DND-41 (cell line): ENCODE measurements at places on chromosomes 7 and 10.

GRCh38 chr7:31439165-31439564 is 74.7 kb upstream of the ITPRID1 start:
- no peak for DNase-seq

- DNase-seq, result no peak
Measured at GRCh38 chr10:46270086-46270811, 16.5 kb upstream of the ANTXRL start.

DNA sequence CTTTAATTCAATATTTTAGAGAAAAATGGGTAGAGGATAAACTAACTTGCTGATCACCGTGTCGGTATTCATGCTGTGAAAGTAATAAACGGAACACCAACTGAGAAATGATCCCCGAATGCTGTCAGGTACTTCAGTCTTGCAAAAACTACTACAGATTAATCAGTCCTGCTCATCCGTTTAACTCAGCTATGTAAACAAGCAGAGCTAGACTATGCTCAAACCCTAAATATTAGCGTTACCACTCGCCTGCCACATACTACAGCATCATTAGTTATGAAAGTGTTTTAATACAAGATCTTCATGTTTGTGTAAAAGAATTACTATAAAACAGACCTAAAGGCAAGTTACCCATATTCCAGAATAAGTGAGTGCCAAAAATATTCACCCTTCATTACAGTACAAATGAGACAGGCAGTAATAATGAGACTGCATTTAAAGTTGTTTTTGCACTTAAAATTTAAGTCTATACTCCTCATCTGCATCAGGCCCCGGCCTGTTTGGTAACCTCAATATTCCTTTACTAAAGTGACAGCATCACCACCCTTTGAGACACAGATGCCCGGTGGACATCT is 952 bp downstream of the DNMBP start:
- no peak for DNase-seq

DNA sequence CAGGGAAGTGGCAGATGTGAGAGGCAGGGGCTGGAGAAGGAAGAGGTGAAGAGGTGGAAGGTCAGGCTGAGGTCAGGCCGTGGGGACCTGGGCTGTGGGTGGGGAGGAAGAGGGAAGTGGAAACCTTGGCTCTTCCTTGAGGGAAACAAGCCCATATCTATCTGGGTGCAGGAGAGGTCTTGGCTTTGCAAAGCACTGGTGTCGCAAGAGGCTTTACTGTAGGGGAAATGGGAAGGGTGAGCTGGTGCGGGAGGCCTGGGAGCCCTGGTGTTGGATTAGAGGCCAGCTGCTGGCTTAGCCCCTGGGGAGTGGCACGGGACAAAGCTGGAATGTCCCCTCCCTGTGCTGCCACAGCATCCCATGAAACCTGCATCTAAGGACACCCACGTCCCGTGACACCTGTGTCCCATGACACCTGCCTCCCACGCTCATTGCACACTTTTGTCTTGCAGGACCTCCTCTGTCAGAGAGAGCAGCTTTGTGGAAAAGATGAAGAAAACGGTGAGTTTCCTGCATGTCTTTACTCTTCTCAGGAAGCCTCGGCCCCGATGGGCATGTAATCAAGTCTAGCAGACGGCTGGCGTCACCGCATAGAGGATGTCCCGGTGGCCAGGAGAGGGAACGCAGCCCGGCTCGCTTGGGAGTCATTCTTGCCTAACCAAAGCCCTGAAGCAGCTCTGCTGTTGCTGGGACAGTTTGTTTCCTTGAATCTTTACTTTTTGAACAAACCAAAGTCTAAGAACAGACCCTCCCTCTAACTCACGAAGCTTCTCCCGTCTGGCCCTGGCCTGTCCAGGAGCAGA is 22.2 kb downstream of the TMEM120A start:
- no peak for DNase-seq

DNA sequence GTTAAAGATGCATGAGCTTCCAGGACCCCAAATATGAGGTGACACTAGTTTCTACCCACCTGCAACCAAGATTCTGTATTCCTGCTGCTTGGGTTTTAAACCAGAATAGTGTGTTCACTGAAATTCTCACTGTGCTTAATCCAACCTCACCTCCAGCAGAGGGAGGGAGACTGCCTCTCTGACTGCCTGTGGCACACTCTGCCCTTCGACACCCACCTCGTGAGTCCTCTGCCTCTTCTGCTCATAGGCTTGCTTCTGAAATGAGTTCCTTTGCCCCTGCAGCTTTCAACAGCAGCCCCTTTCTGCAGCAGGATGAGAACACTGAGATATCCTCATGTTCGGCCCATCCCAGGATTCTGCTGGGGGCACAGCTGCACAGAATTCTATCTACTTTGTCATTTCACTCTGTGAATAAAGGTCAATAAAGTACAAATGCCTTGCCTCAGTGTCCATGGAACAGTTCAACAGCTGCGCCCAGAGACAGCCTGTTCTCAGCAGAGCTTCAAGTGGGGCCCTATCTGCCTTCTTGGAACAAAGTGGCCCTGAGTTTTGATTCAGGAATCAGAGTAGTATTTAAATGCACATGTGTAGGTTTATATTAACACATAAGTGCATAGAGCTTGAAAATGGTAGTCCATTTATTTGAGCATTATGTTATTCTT is 632.5 kb downstream of the TNS3 start:
- no peak for DNase-seq

DNA sequence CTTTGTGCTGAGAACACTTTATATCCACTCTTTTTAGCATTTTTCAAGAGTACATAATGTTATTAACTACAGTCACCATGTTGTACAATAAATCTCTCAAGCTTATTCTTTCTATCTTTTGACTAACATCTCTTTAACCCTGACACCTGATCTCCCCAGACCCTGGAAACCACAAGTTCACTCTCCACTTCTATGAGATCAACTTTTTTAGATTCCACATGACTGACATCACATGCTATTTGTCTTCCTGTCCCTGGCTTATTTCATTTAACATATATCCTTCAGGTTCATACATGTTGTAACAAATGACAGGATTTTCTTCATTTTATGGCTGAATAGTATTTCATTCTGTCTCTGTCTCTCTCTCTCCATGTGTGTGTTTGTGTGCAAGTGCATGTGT is 15.5 kb downstream of the SLC13A1 start:
- no peak for DNase-seq

DNA sequence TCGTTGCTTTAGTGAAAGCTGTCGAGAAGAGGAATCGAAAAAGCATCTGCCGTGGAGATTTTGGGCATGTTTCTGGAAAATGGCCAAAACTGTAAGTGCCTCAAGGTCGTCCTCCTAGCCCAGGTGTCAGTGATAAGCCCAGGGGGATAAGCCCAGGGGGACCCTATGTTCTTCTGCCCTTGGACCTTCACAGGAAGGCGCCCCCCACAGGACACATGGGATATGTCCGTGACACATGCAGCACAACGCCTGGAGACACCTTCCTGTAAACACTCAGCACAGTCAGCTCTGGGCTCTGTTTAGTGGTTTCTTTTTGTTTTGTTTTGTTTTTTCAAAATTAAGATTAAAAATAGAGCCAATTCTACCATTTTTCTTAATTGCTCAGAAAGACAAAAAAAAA is 272.7 kb downstream of the KLF6 start:
- DNase-seq, result no peak

GRCh38 chr7:1103009-1103788 is 15.3 kb downstream of the GPER1 start:
- DNase-seq, result no peak

- DNase-seq, result no peak
Measured at GRCh38 chr10:49008505-49009198, 69.0 kb upstream of the LRRC18 start.

DNA sequence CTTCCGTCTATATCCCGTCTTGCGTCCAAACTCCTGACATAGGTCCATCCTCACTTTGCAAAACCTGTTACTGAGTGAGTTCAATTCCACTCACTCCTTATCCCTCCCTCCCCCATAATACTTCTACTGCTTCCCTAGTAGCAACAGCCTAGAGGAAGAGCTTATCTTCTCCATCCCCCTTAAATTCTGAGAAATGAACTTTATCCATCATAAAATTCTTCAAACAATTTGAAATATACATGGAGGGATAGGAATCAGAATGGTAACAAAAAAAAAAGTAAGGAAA is 27.6 kb downstream of the SEMA3C start:
- DNase-seq, result no peak

DNA sequence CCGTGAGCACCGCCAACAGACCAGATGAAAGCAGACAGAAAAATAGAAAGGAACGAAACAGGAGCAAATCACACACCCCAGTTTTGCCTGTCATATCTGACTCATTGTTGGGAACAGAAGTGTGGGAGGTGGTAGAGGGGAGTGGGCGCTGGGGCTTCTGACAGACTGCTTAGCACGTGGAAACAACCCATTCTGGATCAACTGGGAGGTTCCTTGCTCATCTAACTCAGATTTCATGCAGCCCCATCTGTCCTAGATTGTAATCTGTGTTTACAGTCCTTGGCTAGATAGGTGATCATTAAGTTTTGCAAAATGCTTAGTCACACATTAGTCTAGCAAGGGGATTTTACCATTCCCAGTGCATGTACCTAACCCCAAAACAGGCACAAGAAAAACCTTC is 154.1 kb downstream of the NRP1 start:
- DNase-seq, result no peak

- DNase-seq, result no peak
Measured at GRCh38 chr10:111579473-111579872, 502.6 kb downstream of the ADRA2A start.

DNA sequence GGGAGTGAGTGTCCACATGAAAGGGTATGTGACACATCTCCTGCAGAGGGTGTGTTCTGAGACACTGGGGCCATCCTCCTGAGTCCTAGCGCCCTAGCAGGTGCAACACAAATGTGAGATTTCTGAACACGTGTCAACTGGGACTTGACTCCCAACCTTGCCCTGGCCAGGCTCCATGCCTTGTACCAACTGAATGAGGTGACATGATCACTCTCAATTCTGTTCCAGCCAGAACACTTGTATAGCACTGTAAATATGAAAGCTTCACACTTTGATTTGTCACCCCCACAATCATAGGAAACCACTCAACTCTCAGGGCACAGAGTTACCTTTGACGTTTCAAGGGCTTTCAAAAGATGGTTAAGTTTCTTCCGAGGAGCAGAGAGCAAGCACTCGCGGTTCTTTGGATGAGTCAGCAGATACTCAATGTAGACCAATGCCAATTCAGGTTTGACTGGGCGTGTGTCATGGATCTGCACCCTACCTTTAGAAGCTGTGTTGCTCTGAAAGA is 48.6 kb downstream of the NCAPG2 start:
- DNase-seq, result no peak

GRCh38 chr10:75228278-75228677 is 7.5 kb downstream of the COMTD1 start:
- DNase-seq, result no peak

DNA sequence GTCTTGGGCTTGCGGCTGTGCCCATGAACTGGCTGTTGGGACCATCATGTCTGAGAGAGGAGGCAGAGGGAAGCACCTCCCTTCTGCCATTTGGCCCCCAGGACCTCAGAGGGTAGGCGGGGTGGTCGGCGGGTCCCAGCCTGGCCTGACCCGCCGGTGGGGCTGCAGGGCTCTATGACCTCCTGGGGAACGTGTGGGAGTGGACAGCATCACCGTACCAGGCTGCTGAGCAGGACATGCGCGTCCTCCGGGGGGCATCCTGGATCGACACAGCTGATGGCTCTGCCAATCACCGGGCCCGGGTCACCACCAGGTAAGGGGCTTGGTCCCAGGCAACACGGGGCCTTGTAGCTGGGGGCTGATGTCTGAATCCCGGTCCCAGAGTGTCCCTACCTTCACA is 14.1 kb downstream of the SUMF2 start:
- no peak for DNase-seq

- no peak for DNase-seq
Measured at GRCh38 chr7:8564281-8564680, 130.9 kb downstream of the NXPH1 start.

DNA sequence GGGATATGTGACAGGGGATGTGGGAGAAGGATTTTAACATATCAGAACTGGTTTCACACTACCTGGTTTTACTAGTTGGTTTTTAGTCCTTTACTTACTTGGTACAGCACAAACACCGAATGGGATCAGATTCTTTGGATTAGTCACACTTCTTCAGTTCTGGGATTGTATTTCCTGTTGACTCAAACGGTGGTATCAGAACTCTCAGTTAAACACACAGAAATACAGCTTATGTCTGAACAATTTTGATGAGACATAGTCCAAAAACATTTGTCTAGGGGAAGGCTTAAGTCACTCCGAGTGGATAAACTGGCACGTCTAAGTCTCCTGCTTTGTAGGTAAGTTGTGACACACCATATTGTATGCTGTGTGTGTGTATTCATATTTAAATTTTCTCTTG is 480.5 kb downstream of the PHTF2 start:
- no peak for DNase-seq

- DNase-seq, result no peak
Measured at GRCh38 chr10:114795039-114795438, 26.5 kb upstream of the FHIP2A start.

DNA sequence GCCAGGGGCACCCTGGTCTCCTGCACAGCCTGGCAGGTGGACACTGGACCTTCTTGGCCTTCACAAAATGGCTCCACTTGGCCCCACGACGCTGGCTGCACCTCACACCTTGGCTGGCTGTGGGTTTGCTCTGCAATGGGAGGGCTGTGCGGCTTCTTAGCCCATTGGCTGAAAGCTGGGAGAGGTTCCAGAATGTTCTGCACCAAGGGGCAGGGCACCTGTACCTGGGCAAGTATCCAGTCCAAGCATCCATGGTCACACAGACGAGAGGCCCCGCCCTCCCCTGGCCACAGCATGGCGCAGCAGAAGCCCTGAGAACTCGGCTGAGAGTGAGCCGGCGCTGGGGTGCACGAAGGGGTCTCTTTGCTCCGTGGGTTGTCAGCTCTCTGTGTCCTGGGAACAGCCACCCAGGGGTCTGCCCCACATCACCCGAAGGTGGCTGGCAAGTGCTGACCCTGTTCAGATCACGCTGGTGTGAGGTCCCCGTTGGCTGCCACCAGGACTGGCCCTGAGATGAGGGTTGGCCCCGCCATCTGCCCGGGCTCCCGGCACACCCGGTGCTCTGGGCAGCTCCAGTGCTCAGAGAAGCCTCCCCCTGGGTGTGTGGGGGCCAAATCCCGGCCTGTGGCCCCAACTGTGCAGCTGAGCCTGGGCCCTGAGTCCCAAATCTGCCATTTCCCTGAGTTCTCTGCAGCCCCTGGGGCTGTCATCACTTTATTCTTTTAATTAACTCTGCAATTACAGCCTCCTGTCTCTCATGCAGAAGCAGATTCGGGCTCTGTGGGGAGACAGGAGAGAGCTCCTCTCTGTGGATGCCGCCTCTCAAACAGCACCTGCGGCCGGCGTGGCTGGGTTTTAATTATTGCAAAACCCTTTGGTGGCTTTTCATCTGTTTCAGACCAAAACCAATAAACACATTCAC is 19.4 kb upstream of the ADGRA1 start:
- DNase-seq, result no peak

DNA sequence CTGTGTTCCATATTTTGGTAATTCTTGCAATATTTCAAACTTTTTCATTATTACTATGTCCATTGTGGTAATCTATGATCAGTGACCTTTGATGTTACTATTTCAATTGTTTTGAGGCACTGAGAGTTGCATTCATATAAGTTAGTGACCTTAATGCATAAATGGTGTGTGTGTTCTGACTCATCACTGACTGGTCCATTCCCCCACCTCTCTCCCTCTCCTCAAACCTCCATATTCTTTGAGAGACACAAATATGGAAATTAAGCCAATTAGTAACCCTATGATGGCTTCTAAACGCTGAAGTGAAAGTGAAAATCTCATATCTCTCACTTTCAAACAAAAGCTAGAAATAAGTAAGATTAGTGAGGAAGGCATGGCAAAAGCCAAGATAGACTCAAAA is 739.6 kb downstream of the CCSER2 start:
- no peak for DNase-seq
